SJSA1 (cell line): ENCODE measurements at places on chromosomes 6 and 20. TPM values are rescaled to one million over a fixed set of nuclear protein-coding genes. Genes with fewer than 3 reads are reported as not detected.
A peak's percentile ranks its signal among the peaks of the same experiment; 100 is the strongest.

- peaks cover 27% of the 10 kb centered on the region for H3K27me3 ChIP-seq
- H3K4me3 ChIP-seq: peak overlapping the region; percentile 58
- peaks cover 12% of the 10 kb centered on the region for H3K4me1 ChIP-seq
- no peaks in the 10 kb centered on the region for H3K36me3 ChIP-seq
- H3K27ac ChIP-seq: no peak overlapping the region
- DNase-seq: no peak
Measured at GRCh38 chr6:79631693-79632172, 604 bp downstream of the SH3BGRL2 start.

- H3K27me3 ChIP-seq: no peaks in the 10 kb centered on the region
- no peak overlapping the region for H3K4me3 ChIP-seq
- DNase-seq: no peak
Measured at GRCh38 chr6:137744877-137745276, 122.2 kb upstream of the TNFAIP3 start.

DNA sequence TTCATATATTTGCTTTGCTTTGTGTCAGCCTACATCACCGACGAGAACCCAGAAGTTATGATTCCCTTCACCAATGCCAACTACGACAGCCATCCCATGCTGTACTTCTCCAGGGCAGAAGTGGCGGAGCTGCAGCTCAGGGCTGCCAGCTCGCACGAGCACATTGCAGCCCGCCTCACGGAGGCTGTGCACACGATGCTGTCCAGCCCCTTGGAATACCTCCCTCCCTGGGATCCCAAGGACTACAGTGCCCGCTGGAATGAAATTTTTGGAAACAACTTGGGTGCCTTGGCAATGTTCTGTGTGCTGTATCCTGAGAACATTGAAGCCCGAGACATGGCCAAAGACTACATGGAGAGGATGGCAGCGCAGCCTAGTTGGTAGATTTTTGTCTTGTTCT lies 28.5 kb downstream of the DSE start:
- DNase-seq: no peak
- H3K27me3 ChIP-seq: no peaks in the 10 kb centered on the region
- H3K27ac ChIP-seq: no peak overlapping the region
- H3K4me3 ChIP-seq: no peak overlapping the region
- H3K36me3 ChIP-seq: 0 out of 2 replicates have a peak, but pooled peaks cover 5% of the 10 kb centered on the region
- H3K4me1 ChIP-seq: peaks cover 25% of the 10 kb centered on the region

DNA sequence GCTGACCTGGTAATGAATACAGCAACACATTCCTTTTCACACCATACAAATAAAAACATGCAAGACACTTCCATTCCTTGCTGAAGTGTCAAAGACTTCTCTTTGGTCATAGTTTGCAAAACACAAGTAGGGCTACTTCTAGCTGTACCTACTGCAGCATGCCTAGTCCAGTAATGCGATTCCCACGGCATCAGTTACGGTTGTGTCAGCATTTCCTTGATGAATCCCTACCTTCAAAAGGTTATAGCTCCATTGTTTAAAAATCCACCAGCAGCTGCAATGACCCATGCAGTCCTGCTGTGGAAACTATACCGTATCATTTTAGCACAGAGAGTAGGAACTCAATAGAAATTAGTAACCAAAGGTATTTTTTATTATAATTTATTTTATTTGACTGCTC lies 1371.5 kb downstream of the EPHA7 start:
- H3K36me3 ChIP-seq: no peaks in the 10 kb centered on the region
- DNase-seq: no peak
- no peaks in the 10 kb centered on the region for H3K4me1 ChIP-seq
- no peak overlapping the region for H3K4me3 ChIP-seq

DNA sequence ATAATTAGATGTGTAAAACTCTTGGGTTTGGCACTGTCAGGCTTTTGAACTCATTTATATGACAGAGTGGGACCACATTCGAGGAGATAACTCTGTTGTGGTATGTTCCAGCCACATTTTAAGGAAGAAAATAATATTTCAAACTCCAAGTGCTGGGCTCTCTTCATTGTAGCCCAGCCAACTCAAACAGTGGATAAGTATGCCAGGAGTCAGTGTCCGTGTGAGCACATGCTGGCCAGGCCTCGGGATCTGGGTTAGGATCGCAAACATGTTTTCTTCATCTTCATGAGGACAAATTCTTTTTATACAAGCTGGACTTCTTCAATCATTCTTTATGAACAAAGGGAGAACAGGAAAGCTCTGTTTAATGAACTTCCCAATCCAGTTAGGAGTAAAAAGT lies 497.5 kb downstream of the MAFB start:
- no peak overlapping the region for H3K4me3 ChIP-seq
- no peaks in the 10 kb centered on the region for H3K36me3 ChIP-seq
- H3K4me1 ChIP-seq: no peaks in the 10 kb centered on the region
- DNase-seq: no peak

- H3K4me1 ChIP-seq: peaks cover 16% of the 10 kb centered on the region
- no peak overlapping the region for H3K4me3 ChIP-seq
- no peaks in the 10 kb centered on the region for H3K36me3 ChIP-seq
- no peak overlapping the region for H3K27ac ChIP-seq
Measured at GRCh38 chr6:34025861-34026260, 120.0 kb downstream of the GRM4 start.

GRCh38 chr6:44339301-44339700 lies 3.1 kb upstream of the SPATS1 start:
- no peak overlapping the region for H3K27ac ChIP-seq
- peaks cover 30% of the 10 kb centered on the region for H3K27me3 ChIP-seq
- no peak for DNase-seq
- H3K4me3 ChIP-seq: no peak overlapping the region

GRCh38 chr20:38935285-38935684 lies 9.1 kb downstream of the FAM83D start:
- DNase-seq: peak; percentile 52
- no peaks in the 10 kb centered on the region for H3K27me3 ChIP-seq
- peaks cover 10% of the 10 kb centered on the region for H3K4me1 ChIP-seq
- no peak overlapping the region for H3K4me3 ChIP-seq
- H3K27ac ChIP-seq: 0 out of 2 replicates have a peak overlapping the region, but pooled peaks have one; percentile 43

- peaks cover 21% of the 10 kb centered on the region for H3K4me1 ChIP-seq
- H3K4me3 ChIP-seq: no peak overlapping the region
- peak; percentile 10 for DNase-seq
- H3K27me3 ChIP-seq: peaks cover 3% of the 10 kb centered on the region
- no peak overlapping the region for H3K27ac ChIP-seq
- peaks cover 3% of the 10 kb centered on the region for H3K36me3 ChIP-seq
Measured at GRCh38 chr6:127520066-127520465, 931 bp upstream of the MTCL3 start.

- no peaks in the 10 kb centered on the region for H3K4me1 ChIP-seq
- no peak overlapping the region for H3K27ac ChIP-seq
- no peak overlapping the region for H3K4me3 ChIP-seq
- DNase-seq: no peak
- peaks cover 3% of the 10 kb centered on the region; the same call in 1 of the 2 replicates for H3K36me3 ChIP-seq
- no peaks in the 10 kb centered on the region for H3K27me3 ChIP-seq
Measured at GRCh38 chr6:100453701-100454521, 10.8 kb downstream of the SIM1 start.

DNA sequence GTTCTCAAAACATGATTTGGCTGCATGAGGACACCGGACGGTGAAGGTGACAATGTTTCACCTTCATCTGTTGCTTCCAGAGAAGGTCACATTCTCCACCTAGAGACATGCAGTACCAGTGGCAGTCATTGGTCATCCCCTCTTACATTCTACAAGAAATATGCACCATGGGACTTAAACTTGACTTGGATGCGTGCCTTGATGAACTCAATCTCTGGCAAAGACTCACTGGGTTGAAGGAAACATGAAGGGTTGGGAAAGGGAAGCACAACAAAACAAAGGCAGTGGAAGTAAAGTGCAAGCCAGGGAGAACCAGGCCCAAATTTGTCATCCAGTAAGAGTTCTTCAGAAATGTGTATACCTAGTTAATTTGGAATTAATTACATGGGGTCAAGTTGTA lies 39.4 kb upstream of the ARMH2 start:
- no peak for DNase-seq
- H3K36me3 ChIP-seq: no peaks in the 10 kb centered on the region
- no peak overlapping the region for H3K4me3 ChIP-seq
- no peaks in the 10 kb centered on the region for H3K4me1 ChIP-seq

- H3K4me3 ChIP-seq: no peak overlapping the region
- no peaks in the 10 kb centered on the region for H3K36me3 ChIP-seq
- DNase-seq: no peak
Measured at GRCh38 chr6:43940071-43940392, 170.0 kb downstream of the VEGFA start.

DNA sequence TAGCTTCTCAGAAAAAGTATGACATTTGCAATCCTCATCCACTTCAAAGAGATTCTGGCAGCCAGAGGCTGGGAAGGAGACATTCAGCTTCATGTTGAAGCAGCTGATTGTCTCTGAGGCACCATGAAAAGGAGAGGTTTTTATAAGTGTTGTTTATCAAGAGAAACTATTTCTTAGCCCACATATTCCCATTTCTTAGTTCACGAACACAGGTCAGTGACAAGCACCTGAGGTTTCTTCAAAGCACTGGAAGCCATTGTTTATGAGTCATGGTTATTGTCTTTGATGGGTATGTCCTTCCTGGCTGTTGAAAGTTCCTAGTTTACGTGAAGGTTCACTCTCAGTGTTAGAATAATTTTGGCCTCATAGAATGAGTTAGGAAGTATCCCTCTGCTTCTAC lies 3.0 kb upstream of the DDX43 start:
- 0 out of 2 replicates have a peak, but pooled peaks cover 3% of the 10 kb centered on the region for H3K4me1 ChIP-seq
- DNase-seq: no peak
- H3K27ac ChIP-seq: no peak overlapping the region
- H3K27me3 ChIP-seq: no peaks in the 10 kb centered on the region
- no peak overlapping the region for H3K4me3 ChIP-seq

DNA sequence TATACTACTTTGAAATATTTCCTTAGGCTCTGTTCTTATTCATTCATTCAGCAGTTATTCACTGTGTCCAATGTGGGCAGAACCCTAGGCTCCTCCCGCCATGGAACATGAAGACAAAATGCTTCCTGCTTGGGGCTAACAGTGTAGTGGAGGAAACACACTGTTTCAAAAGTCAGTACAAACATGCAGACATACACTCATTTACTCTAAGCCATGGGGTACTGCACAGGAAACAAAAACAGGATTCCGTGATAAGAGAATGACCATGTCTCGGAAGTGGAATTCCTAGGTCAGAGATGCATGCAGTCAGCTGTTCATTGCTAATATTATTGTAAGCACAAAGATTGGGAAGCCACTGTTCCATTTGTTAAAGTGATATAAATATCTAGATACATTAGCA lies 18.4 kb upstream of the FAM209A start:
- H3K27ac ChIP-seq: no peak overlapping the region
- DNase-seq: no peak
- no peaks in the 10 kb centered on the region for H3K4me1 ChIP-seq
- H3K4me3 ChIP-seq: no peak overlapping the region
- no peaks in the 10 kb centered on the region for H3K27me3 ChIP-seq

DNA sequence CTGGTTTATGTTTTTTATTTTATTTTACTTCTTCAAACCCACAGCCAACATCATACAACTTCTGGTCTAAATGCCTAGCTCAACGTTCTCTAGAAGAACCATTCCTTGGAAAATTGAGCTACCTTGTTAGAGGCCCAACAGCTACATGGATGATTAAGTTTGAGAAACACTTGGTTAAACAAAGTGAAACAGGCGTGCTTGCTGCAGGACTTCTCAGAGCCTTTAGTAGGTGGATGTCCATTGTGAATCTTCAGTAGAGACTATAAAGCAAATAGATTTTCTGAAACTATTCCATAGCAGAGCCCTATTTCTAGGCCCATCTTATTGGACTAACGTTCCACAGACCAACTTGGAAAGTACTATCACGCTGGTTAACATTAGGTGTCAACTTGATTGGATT lies 51.3 kb downstream of the BCAS1 start:
- no peaks in the 10 kb centered on the region for H3K27me3 ChIP-seq
- no peak for DNase-seq
- H3K4me1 ChIP-seq: no peaks in the 10 kb centered on the region
- H3K27ac ChIP-seq: no peak overlapping the region

DNA sequence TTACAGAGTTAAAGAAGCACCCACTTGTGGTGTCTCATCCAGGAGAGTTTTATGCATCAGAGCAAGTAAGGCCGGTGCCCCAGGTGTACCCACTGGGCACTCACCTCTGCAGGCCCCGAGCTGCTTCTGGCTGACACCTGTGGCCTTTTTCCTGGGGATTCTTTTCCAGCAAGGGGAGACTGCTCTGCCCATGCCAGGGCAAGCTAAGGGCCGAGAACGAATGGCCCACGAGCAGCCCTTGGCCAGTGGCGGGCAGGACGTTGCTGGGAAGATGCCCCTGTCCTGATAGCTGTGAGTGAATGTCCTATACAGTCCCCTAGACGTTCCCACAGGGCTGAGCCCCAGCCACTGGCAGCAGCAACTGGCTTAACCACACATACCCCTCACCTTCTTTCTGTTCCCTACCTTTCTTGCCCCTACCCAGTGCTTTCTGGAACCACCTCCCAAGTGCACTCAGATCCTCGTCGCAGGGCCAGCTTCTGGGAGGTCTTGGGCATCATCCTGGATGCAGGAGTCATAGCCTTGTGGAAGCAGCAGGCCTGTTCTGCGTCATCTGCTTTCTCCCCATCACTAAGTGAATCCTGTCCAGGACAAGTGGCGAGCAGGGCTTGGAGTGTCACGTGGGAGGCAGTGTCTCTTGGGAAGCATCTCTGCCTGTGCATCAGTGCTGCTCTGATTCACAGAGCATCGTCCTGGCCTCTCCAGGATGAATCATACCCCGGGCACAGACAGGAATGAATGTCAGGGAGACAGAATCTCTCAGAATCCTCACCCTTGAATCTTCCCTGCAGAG lies 32.5 kb downstream of the SYNDIG1 start:
- H3K4me3 ChIP-seq: no peak overlapping the region
- H3K27ac ChIP-seq: no peak overlapping the region
- H3K36me3 ChIP-seq: no peaks in the 10 kb centered on the region
- H3K4me1 ChIP-seq: no peaks in the 10 kb centered on the region

GRCh38 chr6:161057103-161058091 lies 65.8 kb downstream of the MAP3K4 start:
- no peaks in the 10 kb centered on the region for H3K4me1 ChIP-seq
- H3K4me3 ChIP-seq: no peak overlapping the region
- H3K27ac ChIP-seq: no peak overlapping the region
- DNase-seq: no peak
- H3K36me3 ChIP-seq: no peaks in the 10 kb centered on the region
- no peaks in the 10 kb centered on the region for H3K27me3 ChIP-seq

DNA sequence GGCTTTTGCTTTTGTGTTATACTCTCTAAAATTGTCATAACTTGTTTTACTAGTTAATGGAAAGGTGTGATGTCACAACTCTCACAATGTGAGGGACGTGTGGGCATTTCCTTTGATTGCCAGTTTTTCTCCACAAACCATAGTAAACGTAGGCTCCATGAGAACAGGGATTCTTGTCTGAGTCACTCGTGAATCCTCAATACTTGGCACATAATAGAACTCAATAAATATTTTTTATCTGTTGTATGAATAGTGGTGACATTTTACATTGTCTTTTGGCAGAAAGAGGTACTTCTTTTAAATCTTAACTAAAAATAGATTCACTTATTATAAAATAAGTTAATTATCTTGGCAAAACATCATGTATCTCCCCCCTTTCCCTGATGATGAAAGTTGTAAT lies 69.0 kb upstream of the CNKSR3 start:
- no peaks in the 10 kb centered on the region for H3K36me3 ChIP-seq
- no peaks in the 10 kb centered on the region for H3K27me3 ChIP-seq

Gene TCF15
- not detected in 2 replicates for total RNA-seq

Gene HELZ2
- 14.3 and 17.8 TPM in 2 replicates for total RNA-seq

Gene FAM162B
- not detected in 2 replicates for total RNA-seq

Gene SLC24A3
- total RNA-seq: not detected in 2 replicates

Gene ISM1
- total RNA-seq: not detected in 2 replicates

Gene CD93
- not detected in 2 replicates for total RNA-seq

Gene FRMD1
- not detected in 2 replicates for total RNA-seq

Gene RGS17
- total RNA-seq: 0.37 and 1.3 TPM in 2 replicates
